Activated CD8-positive, alpha-beta memory T cell treated with anti-CD3 and anti-CD28 coated beads, Interleukin-2, amount 10 ng/mL, durations not matched to agents 7 days and 5 days (primary cell): ENCODE measurements at places on chromosomes 7 and 10. TPM values are rescaled to one million over a fixed set of nuclear protein-coding genes. Genes with fewer than 3 reads are reported as not detected.
A peak's percentile ranks its signal among the peaks of the same experiment; 100 is the strongest.

Gene SSC4D
- total RNA-seq, result 0.23 TPM

Gene ATG9B
- 2.3 TPM for total RNA-seq

DNA sequence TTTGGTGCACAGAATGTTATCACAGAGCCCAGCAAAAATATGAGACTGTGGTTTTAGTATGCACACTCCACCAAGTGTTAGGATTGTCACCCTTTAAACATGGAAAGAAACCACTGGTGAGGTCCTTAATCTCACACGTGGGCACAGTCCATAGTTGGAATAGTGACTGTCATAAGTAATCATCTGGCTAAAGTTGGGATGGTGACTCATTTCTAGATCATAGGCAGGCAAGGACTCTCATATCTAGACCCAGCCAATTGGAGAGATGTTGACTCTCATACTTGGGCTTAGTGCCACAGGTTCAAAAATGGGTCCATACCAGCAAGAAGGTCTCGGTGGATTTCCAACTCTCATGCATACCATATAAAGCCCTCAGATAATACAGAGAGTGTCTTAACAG, 39.6 kb upstream of the ZNF680 start:
- H3K36me3 ChIP-seq, result no peaks in the 10 kb centered on the region
- H3K4me3 ChIP-seq, result no peak overlapping the region
- H3K4me1 ChIP-seq, result no peaks in the 10 kb centered on the region
- H3K27me3 ChIP-seq, result no peaks in the 10 kb centered on the region
- DNase-seq, result no peak

GRCh38 chr7:136045181-136045580, 68.0 kb upstream of the MTPN start:
- no peaks in the 10 kb centered on the region for H3K4me1 ChIP-seq
- no peak overlapping the region for H3K4me3 ChIP-seq
- no peaks in the 10 kb centered on the region for H3K36me3 ChIP-seq
- no peaks in the 10 kb centered on the region for H3K27me3 ChIP-seq

DNA sequence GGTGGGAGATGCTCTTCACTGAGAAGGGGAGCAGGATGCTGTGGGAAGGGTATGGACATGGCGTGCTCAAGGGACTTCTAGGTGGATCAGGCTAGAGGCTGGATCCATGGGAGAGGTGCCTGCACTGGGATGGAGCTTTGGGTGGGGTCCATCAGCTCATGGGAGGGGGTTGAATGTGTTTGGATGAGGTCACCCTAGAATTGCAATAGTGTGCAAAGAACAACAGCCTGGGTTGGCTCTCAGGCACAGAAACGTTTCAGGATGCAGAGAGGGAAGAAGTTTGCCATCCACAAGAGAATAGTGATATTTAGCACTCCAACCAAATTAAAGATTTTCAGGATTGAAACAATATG, 66.1 kb downstream of the SNX10 start:
- no peaks in the 10 kb centered on the region for H3K27me3 ChIP-seq
- peaks cover 5% of the 10 kb centered on the region for H3K36me3 ChIP-seq
- peak overlapping the region; percentile 37 for H3K27ac ChIP-seq
- no peak overlapping the region for H3K4me3 ChIP-seq
- H3K4me1 ChIP-seq, result no peaks in the 10 kb centered on the region

Gene ZC3HAV1L
- total RNA-seq, result 15.7 TPM

- H3K27ac ChIP-seq, result no peak overlapping the region
- no peaks in the 10 kb centered on the region for H3K4me1 ChIP-seq
- no peaks in the 10 kb centered on the region for H3K27me3 ChIP-seq
- no peak for DNase-seq
These were observed 120.8 kb downstream of the TNS3 start for GRCh38 chr7:47461161-47461560.

Gene COL1A2
- total RNA-seq, result 0.50 TPM

GRCh38 chr7:90693939-90694338, 97.8 kb downstream of the CDK14 start:
- no peaks in the 10 kb centered on the region for H3K36me3 ChIP-seq
- H3K27me3 ChIP-seq, result no peaks in the 10 kb centered on the region
- no peak overlapping the region for H3K27ac ChIP-seq
- no peak overlapping the region for H3K4me3 ChIP-seq
- no peaks in the 10 kb centered on the region for H3K4me1 ChIP-seq

GRCh38 chr7:41830271-41830670, 127.4 kb upstream of the INHBA start:
- no peak for DNase-seq
- H3K36me3 ChIP-seq, result no peaks in the 10 kb centered on the region
- no peaks in the 10 kb centered on the region for H3K4me1 ChIP-seq
- peaks cover 4% of the 10 kb centered on the region for H3K27me3 ChIP-seq

DNA sequence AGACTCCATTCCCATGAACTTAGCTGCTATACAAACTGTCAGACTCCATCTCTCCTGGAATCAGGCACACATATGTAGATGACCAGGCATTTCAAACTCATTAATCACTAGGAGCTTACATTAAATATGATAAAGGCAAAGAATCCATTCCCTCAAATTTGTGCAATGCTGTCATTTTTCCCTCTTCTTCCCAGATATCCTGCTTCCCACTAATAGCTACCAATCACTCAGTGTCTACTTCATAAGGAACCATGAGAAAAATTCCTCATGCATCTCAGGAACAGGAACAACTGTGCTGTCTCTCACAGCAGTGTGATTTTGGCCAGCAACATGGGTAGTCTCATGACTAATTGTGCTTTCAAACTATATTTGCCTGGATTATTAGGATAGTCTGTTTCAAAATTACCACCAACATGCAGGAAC, 133.9 kb downstream of the DKK1 start:
- no peaks in the 10 kb centered on the region for H3K4me1 ChIP-seq
- no peak overlapping the region for H3K27ac ChIP-seq
- no peak for DNase-seq
- no peak overlapping the region for H3K4me3 ChIP-seq

GRCh38 chr7:151851782-151852181, 25.1 kb downstream of the PRKAG2 start:
- H3K4me3 ChIP-seq, result peak overlapping the region; percentile 14
- H3K4me1 ChIP-seq, result peaks cover 14% of the 10 kb centered on the region
- no peaks in the 10 kb centered on the region for H3K36me3 ChIP-seq
- DNase-seq, result no peak
- no peak overlapping the region for H3K27ac ChIP-seq
- no peaks in the 10 kb centered on the region for H3K27me3 ChIP-seq

DNA sequence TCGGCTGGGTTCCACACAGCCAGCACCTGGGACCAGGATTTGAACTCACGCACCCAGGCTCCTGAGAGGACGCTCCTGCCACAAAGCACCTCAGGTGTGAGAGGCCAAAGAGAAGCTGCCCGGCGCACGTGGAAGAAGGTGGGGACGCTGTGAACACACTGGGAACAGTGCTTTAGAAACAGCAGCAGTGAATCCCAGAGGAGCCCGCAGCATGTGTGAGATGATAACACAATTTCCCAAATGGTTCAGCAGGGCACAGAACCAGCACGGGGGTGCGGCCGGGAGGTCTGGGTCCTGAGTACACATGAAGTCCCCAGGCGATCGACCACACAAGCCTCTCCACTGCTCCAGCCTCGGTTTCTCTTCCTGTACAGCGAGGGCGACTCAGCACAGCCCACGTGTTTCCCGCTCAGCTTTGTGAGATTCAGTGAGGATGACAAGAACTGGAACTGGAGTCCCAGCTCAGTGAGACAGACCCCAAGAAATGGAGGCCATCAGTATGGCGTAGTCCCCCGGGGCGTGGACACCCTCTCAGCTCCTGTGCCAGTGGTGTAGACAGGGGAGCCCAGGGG, 188.3 kb downstream of the MAD1L1 start:
- peaks cover 13% of the 10 kb centered on the region for H3K4me1 ChIP-seq
- no peak for DNase-seq
- H3K36me3 ChIP-seq, result peaks cover 4% of the 10 kb centered on the region
- H3K27me3 ChIP-seq, result peaks cover 8% of the 10 kb centered on the region

Gene SPDYE11
- total RNA-seq, result not detected

Gene SPACDR
- total RNA-seq, result 3.8 TPM

- H3K4me3 ChIP-seq, result no peak overlapping the region
- H3K27me3 ChIP-seq, result no peaks in the 10 kb centered on the region
- no peaks in the 10 kb centered on the region for H3K4me1 ChIP-seq
- DNase-seq, result no peak
- no peak overlapping the region for H3K27ac ChIP-seq
- no peaks in the 10 kb centered on the region for H3K36me3 ChIP-seq
These were observed 136.3 kb downstream of the SORCS1 start for GRCh38 chr10:107028236-107028635.

Gene CALML5
- total RNA-seq, result not detected

Gene GIMAP6
- total RNA-seq, result 54.6 TPM

DNA sequence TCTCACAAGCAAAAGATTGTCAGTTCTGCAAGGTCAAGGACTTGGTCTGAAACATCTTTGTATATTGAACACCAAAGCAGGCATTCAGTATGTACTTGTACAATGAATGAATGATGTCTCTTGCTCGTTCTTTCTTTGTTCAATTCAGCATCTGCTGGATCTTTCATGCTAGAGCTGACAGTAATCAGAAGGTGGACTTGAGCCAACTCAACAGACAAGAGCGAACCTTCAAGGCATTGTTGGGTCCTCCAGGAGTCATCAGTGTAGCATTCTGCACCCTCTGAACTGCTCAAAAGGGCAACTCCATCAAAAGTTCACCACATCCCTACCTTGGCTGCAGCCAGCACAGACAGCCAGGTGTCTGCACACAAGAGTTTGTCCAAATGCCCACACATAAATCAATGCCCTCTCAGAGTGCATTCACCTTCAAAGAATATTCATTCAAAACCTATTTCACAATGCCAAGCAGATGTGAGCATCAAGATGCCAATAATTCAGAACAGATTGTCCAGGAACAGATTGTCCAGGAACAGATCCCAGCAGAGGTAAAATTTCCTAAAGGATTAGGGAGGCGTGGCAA, 386.7 kb downstream of the CALN1 start:
- no peak for DNase-seq
- H3K27me3 ChIP-seq, result no peaks in the 10 kb centered on the region
- H3K36me3 ChIP-seq, result no peaks in the 10 kb centered on the region
- no peak overlapping the region for H3K4me3 ChIP-seq

Gene NPSR1
- not detected for total RNA-seq

Gene RALA
- total RNA-seq, result 32.9 TPM

- H3K27ac ChIP-seq, result no peak overlapping the region
- H3K4me1 ChIP-seq, result no peaks in the 10 kb centered on the region
- H3K27me3 ChIP-seq, result peaks cover 39% of the 10 kb centered on the region
- no peak for DNase-seq
These were observed 108.9 kb downstream of the TPST1 start for GRCh38 chr7:66313886-66314568.

DNA sequence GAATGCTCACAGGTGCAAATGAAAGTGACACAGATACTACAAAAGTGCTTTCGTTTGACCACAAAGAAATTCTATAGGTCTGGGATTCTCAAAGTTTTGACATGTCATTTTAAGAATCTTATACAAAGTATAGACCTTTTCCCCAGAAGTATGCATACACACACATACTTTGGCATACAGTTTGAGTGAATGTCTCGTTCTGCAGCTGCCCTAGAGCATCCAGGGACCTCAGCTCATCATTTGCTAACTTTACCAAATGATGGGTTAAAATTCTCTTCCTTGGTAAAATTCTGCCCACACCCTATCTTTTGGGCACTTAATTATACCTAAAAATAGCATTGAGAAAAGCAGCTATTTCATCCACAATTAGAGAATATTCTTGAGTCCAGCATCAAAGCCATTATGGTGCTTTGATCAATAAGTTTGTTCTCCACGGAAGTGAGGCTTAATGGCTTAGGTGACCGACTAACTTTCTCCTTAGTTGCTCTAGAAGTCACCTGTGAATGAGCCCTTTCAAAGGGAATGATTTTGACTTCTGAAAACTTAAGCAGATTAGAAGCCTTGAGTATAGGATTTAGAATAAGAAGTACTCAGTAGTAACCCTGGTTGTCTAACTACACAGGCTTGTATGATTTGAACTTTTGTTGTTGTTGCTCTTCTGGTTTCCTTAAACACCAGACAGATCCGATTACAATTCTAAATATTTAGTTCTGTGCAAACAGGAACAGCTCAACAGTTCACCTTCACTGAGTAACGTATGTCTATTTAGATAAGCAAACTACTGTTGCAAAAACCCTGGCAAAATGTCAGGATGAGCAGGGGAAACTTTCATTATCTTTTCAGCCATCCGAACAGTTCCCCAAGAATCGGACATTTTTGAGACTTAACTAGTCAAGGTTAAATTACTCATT, 70.6 kb downstream of the CNNM2 start:
- no peaks in the 10 kb centered on the region for H3K36me3 ChIP-seq
- peaks cover 2% of the 10 kb centered on the region for H3K4me1 ChIP-seq
- no peak overlapping the region for H3K27ac ChIP-seq

DNA sequence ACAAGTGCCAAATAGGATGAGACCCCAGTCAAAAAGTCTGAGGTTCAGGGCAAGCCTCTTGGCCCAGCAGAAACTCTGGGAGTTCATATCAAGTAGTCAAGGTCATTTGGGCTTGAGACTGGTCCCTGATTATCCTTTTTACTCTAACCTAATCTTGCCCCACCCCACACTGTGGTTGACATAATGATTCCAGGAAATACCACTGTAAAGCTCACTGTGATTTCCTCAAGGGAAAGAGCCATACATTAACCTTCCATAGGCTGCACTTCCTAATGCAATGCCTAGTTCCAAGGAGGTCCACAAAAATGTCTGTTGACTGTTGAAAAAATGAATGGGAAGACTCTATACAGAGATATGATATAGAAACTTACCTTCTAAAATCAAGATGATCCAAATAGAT, 52.9 kb upstream of the CHCHD3 start:
- DNase-seq, result no peak
- H3K36me3 ChIP-seq, result no peaks in the 10 kb centered on the region
- H3K4me1 ChIP-seq, result peaks cover 8% of the 10 kb centered on the region

DNA sequence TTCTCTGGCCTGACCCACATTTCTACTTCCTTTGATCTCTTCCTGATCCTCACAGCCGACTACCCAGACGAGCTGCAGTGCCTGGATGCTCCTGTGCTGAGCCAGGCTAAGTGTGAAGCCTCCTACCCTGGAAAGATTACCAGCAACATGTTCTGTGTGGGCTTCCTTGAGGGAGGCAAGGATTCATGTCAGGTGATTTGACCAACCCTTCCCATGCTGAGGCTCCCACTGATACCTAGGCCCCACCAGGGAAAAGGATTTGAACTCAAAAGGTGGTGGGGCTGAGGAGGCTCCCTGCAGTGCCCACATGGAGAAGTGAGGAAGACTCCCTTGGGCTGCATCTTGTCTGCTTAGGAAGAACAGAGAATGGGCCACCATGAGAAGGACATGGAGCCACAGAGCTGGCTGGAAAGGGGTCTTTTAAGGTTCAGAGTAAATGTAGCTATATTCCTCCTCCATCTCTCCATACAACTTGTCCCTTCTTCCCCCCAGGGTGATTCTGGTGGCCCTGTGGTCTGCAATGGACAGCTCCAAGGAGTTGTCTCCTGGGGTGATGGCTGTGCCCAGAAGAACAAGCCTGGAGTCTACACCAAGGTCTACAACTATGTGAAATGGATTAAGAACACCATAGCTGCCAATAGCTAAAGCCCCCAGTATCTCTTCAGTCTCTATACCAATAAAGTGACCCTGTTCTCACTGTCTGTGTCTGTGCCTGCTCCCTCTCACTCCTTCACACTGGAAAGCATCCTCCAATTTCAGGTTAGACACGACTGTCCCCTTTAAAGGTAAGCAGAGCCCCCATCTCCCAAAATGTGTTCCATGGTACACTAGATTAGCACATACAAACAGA, 3.3 kb downstream of the PRSS1 start:
- no peak overlapping the region for H3K27ac ChIP-seq
- H3K4me1 ChIP-seq, result no peaks in the 10 kb centered on the region
- DNase-seq, result no peak
- no peaks in the 10 kb centered on the region for H3K27me3 ChIP-seq
- H3K36me3 ChIP-seq, result no peaks in the 10 kb centered on the region

- no peak for DNase-seq
- H3K36me3 ChIP-seq, result no peaks in the 10 kb centered on the region
- H3K4me3 ChIP-seq, result no peak overlapping the region
- no peak overlapping the region for H3K27ac ChIP-seq
- no peaks in the 10 kb centered on the region for H3K27me3 ChIP-seq
These were observed 56.0 kb downstream of the KAT6B start for GRCh38 chr10:74882427-74882826.
